ENCODE measurements at places on chromosomes 5 and 9. TPM values are rescaled to one million over a fixed set of nuclear protein-coding genes. Genes with fewer than 3 reads are reported as not detected.

- peaks cover 67% of the 10 kb centered on the region for H3K27me3 ChIP-seq
- peaks cover 23% of the 10 kb centered on the region for H3K4me1 ChIP-seq
- no peak overlapping the region for H3K27ac ChIP-seq
- no peak for DNase-seq
- no peaks in the 10 kb centered on the region for H3K36me3 ChIP-seq
- peak overlapping the region; percentile 83 for H3K4me3 ChIP-seq
Observed at GRCh38 chr9:91421128-91421765, 2.4 kb downstream of the NFIL3 start.

GRCh38 chr5:108220834-108221233 is 161.1 kb downstream of the FBXL17 start:
- no peak overlapping the region for H3K4me3 ChIP-seq
- no peaks in the 10 kb centered on the region for H3K4me1 ChIP-seq
- DNase-seq = no peak
- no peaks in the 10 kb centered on the region for H3K36me3 ChIP-seq
- H3K27ac ChIP-seq = no peak overlapping the region
- H3K27me3 ChIP-seq = no peaks in the 10 kb centered on the region

DNA sequence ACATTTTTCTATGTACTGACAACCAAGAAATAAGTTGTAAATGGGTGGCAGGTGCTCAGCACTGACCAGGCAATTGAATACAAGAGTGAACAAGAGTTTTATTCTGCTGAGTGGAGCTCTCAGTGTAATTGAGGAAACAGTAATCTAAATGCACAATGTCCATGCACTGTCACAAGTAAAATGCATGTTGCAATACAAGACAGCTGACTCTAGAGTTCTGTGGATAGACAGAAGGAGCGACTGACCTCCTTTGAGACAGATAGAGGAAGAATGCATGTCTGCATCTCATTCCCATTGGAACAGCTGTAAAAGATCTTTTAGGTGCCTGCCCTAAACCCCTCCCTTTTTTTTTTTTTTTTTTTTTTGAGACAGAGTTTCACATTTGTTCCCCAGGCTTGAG is 299.0 kb downstream of the FBXL7 start:
- no peaks in the 10 kb centered on the region for H3K36me3 ChIP-seq
- no peak overlapping the region for H3K4me3 ChIP-seq
- DNase-seq = no peak
- H3K27me3 ChIP-seq = no peaks in the 10 kb centered on the region

DNA sequence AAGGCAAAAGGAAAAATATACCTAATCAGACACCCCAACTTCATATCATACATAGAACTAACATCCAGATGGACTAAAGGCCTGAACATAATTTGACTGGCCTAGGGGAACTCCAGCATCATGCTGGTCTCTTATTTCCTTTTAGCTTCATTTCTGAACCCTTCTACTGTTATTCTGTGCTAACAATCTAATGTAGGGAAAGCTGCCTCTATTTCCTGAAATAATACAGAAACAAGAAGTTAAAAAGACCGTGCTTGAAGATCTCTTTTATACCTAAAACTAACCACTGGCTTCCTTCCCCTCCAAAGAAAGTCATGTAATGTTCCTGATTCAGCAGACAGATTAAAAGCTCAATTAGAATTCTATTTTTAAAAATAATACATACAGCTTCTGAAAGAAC is 36.7 kb downstream of the LPAR1 start:
- H3K27ac ChIP-seq = no peak overlapping the region
- H3K36me3 ChIP-seq = no peaks in the 10 kb centered on the region
- no peaks in the 10 kb centered on the region for H3K4me1 ChIP-seq
- no peak for DNase-seq
- no peak overlapping the region for H3K4me3 ChIP-seq
- H3K27me3 ChIP-seq = no peaks in the 10 kb centered on the region

- DNase-seq = no peak
- no peak overlapping the region for H3K4me3 ChIP-seq
- no peaks in the 10 kb centered on the region for H3K36me3 ChIP-seq
- H3K27ac ChIP-seq = no peak overlapping the region
- H3K4me1 ChIP-seq = no peaks in the 10 kb centered on the region
- H3K27me3 ChIP-seq = no peaks in the 10 kb centered on the region
Observed at GRCh38 chr9:96513622-96514021, 63.7 kb downstream of the HABP4 start.

- H3K4me1 ChIP-seq = peaks cover 13% of the 10 kb centered on the region
- H3K27me3 ChIP-seq = no peaks in the 10 kb centered on the region
- no peak for DNase-seq
- no peak overlapping the region for H3K4me3 ChIP-seq
- H3K36me3 ChIP-seq = no peaks in the 10 kb centered on the region
Observed at GRCh38 chr9:37909326-37909725, 5.4 kb upstream of the SLC25A51 start.

Gene CORO2A
- 5.1 TPM for total RNA-seq

- DNase-seq = no peak
- no peaks in the 10 kb centered on the region for H3K27me3 ChIP-seq
- no peak overlapping the region for H3K27ac ChIP-seq
- no peaks in the 10 kb centered on the region for H3K36me3 ChIP-seq
Observed at GRCh38 chr5:42005561-42006153, 80.6 kb downstream of the FBXO4 start.

DNA sequence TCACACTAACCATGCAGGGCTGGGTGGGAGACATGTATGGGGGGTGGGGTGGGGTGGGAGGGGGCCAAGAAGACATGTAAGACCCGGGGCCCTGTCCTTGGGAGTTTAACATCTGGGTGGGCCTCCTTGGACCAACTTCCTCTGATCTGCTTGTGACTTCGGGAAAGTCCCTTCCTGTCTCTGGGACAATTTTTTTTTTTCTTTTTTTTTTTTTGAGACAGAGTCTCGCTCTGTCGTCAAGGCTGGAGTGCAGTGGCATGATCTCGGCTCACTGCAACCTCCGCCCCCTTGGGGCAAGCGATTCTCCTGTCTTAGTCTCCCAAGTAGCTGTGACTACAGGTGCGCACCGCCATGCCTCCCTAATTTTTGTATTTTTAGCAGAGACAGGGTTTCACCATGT is 23.8 kb upstream of the IER5L start:
- no peak for DNase-seq
- peaks cover 21% of the 10 kb centered on the region for H3K4me1 ChIP-seq
- H3K4me3 ChIP-seq = no peak overlapping the region
- peaks cover 15% of the 10 kb centered on the region for H3K27me3 ChIP-seq
- H3K27ac ChIP-seq = no peak overlapping the region

DNA sequence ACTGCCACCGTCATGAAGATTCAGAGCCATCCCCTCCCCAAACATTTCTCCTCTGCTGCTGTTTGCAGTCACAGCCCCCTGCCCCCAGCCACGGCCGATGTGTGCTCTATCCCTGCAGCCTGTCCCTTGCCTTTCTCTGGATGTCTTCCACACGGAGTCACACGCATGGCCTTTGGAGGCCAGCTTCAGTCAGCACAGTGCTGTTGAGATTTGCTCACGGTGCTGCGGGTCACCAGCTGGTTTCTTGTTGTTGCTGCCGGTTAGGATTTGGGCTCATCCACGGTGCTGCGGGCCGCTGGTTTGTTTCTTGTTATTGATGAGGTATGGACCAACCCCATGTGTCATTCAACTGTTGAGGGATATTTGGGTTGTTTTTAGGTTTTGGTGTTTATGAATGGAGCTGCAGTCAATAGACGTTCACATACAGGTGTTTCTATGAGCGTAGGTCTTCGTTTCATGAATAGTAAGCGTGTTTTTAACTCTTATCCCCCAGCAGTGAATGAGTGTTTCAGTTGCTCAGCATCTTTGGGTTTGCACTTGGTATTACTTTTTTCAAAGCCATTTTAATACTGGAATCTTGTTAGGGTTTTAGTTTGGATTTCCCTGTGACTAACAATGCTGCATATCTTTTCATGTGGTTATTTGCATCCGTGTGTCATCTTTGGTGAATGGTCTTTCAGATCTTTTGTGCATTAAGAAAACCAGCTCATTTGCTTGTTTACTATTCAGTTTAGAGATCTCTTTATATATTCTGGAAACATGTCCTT is 57.6 kb downstream of the AHRR start:
- no peak for DNase-seq
- peaks cover 17% of the 10 kb centered on the region for H3K27me3 ChIP-seq
- H3K27ac ChIP-seq = no peak overlapping the region
- no peaks in the 10 kb centered on the region for H3K4me1 ChIP-seq
- H3K4me3 ChIP-seq = no peak overlapping the region

- no peak overlapping the region for H3K4me3 ChIP-seq
- H3K4me1 ChIP-seq = peaks cover 15% of the 10 kb centered on the region
- no peaks in the 10 kb centered on the region for H3K27me3 ChIP-seq
- H3K36me3 ChIP-seq = no peaks in the 10 kb centered on the region
- H3K27ac ChIP-seq = no peak overlapping the region
Observed at GRCh38 chr9:89666950-89667349, 62.1 kb downstream of the GADD45G start.

Gene TLR4
- total RNA-seq = 8.5 TPM

Measured in thymus (tissue), 14 donors.